Smooth muscle cell of trachea (primary cell): ENCODE measurements at places on chromosomes 11 and 22. TPM values are rescaled to one million over a fixed set of nuclear protein-coding genes. Genes with fewer than 3 reads are reported as not detected.

TRPC6 gene
- 0.15 and 0.17 TPM in 2 replicates for total RNA-seq

RIN1 gene
- total RNA-seq, result 44.8 and 54.4 TPM in 2 replicates

SLC25A18 gene
- total RNA-seq, result not detected in 2 replicates

SHANK3 gene
- 0.29 and 1.5 TPM in 2 replicates for total RNA-seq

DNAJB7 gene
- not detected in 2 replicates for total RNA-seq

ARHGAP1 gene
- 53.8 and 93.9 TPM in 2 replicates for total RNA-seq

CD82 gene
- 28.2 and 95.3 TPM in 2 replicates for total RNA-seq
